ENCODE measurements at places on chromosomes 2 and 18.

DNA sequence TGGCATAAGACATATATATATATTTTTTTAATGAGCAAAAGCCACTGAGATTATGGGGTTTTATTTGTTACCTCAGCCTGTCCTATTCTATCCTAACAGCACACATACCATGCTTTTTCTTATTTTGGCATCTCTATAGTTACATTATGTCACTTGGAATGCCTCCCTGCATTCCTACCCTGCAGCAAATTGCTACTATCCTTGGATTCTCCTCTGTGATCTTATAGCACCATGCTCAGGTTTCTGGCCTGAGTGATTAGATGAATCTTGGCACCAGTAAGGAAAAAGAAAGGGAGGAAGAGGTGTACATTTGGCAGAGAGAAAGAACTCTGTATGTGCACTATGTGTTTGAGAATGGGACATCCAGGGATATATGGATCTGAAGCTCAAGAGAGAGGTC, 86.3 kb upstream of the PELI1 start:
- DNase-seq = no peak

- DNase-seq = no peak
Observed at GRCh38 chr2:227106845-227107759, 56.9 kb downstream of the COL4A4 start.

DNA sequence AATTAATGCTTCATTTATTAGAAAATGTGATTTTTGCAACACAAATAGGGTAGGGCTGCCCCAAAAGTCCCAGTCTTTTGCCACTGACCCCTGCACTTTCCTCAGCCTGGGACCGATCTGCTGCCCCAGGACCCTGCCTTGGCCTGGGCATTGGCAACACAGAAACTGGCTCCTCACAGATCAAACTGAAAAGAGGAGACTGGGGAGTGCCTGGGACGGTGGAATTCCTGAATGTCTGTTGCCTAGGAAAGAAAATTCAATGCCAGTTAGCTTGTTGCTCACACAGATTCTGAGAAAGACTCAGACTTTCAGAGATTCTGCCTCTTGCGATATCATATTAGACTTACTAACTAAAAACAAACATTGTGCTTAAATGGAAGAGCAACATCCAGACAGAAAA, 211.2 kb downstream of the VAPA start:
- DNase-seq = no peak

- no peak for DNase-seq
Observed at GRCh38 chr18:30566877-30567276, 475.7 kb downstream of the DSC3 start.

DNA sequence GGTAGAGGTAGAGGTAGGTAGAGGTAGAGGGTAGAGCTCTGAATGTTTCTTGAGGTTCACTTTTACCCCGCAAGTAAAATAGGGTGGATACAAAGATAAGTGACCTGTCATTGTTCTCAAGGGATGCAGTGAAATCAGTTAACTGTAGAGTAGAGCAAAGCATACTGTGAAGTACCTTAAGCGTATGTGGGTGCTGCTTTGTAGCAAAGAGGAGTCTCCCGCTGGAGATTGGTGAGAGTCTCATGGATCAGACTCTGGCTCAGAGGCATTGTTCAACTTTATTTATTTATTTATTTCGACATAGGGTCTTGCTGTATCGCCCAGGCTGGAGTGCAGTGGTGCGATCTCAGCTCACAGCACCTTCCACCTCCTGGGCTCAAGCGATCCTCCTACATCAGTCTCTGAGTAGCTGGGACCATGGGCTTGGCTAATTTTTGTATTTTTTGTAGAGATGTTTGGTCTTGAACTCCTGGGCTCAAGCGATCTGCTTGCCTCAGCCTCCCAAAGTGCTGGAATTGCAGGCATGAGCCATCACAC, 38.7 kb downstream of the MTA3 start:
- DNase-seq = no peak

GRCh38 chr2:236284208-236284607, 20.0 kb upstream of the ASB18 start:
- DNase-seq = no peak

GRCh38 chr2:239590276-239590675, 189.5 kb upstream of the HDAC4 start:
- no peak for DNase-seq

DNA sequence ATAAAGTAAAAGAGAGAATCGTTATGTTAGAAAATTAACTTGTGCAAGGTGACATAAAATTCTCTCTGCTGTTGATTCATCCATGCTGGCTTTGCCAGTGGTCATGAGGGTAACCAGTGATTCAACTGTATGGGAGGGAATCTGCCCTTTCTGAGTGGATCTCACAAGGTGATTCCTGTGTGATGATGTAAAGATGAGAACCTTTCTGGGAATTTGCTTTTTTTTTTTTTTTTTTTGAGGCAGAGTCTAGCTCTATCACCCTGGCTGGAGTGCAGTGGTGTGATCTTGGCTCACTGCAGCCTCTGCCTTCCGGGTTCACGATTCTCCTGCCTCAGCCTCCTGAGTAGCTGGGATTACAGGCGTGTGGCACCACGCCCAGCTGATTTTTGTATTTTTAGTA, 23.3 kb downstream of the RAB31 start:
- no peak for DNase-seq

- DNase-seq = no peak
Observed at GRCh38 chr2:240618776-240619175, 6.5 kb upstream of the GPR35 start.

- DNase-seq = no peak
Observed at GRCh38 chr2:217588266-217588665, 414.5 kb downstream of the TNS1 start.

GRCh38 chr2:170381678-170382077, 203.7 kb downstream of the MYO3B start:
- DNase-seq = no peak

GRCh38 chr2:82342356-82342755, 2037.8 kb upstream of the LRRTM1 start:
- no peak for DNase-seq

DNA sequence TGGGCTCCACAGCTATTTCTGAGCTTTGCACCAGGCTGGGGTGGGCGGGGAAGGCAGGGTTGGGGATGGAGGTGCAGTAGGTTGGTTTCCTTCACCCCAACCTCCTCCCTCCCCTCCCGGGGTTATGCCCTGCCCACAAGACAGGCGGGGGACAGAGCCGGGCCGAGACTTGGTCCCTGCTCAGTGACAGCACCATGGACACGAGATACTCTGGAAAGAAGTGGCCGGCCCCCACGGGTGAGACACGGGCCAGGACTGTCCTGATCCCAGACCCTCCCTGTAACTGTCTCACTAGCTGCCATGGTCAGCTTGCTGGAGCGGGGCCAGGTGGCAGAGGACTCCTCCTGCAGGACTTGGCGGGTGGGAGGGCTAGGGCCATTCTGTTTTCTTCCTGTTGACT, 59.7 kb downstream of the DYSF start:
- no peak for DNase-seq

GRCh38 chr2:174877751-174878150, 113.5 kb upstream of the CHRNA1 start:
- DNase-seq = no peak

GRCh38 chr2:205769495-205769850, 87.2 kb downstream of the NRP2 start:
- no peak for DNase-seq

GRCh38 chr2:71309-72035, 25.2 kb upstream of the FAM110C start:
- no peak for DNase-seq

DNA sequence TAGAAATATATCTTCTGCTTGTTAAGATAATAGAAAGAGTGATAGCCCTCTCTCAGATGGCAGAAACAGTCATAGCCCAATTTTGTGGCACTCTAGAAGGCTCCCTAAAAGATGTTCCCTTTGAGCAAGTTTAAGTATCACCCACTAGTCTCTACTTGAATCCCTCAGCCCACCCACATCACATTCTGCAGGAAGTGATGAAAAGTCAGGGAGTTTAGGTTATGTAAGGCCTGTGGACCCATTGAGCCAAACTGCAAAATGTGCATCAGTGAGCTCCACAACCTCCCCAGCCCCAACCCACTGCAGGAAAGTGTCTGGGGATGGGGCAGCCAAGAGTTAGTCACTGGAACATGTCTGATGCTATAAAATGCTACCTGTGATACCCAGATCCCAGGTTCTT, 25.6 kb downstream of the ANKRD44 start:
- DNase-seq = no peak

GRCh38 chr18:48646976-48647375, 108.1 kb downstream of the CTIF start:
- DNase-seq = no peak

- no peak for DNase-seq
Observed at GRCh38 chr2:74619651-74620297, 28.4 kb downstream of the M1AP start.

DNA sequence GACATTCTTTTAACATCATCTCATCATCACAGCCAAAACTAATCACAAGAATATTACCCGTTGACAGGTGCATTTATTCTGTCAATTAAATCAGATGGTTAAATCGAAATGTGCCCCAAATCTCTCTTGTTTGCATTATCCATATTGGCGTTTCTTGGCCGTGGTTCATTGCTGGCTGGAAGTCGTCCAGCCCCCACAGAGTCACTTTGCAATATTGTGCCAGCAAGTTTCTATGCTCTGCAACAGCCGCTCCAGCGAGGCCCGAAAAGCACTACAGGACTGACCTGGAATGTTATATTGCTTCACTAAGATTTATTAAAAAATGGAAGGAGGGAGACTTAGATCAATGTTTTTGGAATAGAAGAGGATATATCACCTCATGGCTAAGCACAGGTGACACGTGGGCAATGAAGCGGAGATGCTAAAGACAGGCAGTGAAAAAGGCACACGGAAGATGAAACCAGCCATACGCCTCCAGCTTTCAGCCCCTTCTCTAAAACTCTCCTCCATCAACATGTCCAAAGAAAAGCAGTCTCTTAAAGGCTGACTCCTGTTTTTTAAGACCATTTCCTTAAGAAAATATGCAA, 176.8 kb upstream of the VRK2 start:
- DNase-seq = no peak

DNA sequence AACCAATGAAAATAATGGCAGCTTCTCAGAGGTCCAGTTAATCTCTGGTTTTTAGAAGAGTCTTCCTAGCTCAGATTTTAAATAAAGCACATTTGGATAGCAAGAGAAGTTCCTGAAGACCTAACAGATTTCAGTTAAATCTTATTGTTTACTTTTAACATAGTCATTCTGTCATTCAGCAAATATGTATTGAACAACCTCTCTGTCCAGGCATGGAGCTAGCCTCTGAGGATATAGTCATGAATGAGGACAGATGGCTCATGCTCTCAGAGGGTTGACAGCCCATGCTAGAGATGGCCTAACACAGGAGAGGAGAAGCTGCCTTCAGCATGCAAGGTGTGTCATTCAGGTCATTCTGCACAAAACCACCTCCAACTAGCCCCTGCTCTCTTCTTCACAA, 6.2 kb downstream of the CCBE1 start:
- DNase-seq = no peak

DNA sequence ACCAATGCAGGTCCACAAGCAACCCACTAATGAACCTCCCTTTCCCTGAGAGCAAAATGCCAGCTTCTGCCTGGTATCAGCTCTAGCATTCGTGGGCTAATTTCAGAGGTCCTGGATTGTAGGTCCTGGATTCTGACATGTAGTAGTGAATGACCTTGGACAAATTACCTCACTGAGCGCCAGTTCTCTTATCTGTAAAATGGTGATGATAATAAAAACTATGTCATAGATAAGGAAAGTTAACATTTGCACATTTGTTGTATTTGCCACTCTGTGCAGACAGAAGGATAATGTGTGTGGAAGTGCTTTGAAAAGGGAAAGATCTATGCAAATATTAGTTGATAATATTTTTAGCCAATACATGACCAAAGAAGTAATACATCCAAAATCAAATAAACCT, 4.1 kb upstream of the TET3 start:
- no peak for DNase-seq

GRCh38 chr18:72180689-72181088, 363.5 kb downstream of the CBLN2 start:
- no peak for DNase-seq

GRCh38 chr2:18156002-18156401, 277.5 kb downstream of the KCNS3 start:
- DNase-seq = no peak

DNA sequence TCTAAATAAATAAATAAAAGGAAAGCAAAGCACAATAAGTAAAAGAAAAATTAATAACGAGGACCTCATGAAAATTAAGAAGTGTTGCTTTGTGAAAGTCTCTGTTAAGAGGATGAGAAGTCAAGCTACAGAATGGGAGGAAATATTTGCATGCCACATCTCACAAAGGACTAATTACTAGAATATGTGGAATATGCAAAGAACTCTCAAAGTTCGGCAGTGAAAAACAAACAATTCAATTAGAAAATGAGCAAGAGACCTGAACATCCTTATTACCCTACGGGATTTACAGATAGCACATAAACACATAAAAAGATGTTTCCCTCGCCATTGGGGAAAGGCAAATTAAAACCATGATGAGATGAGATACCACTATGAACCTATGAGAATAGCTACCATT, 23.3 kb downstream of the CYP26B1 start:
- DNase-seq = no peak

GRCh38 chr2:96539215-96539920, 2.8 kb downstream of the ARID5A start:
- no peak for DNase-seq

GRCh38 chr18:55833543-55833942, 245.6 kb upstream of the TCF4 start:
- no peak for DNase-seq

GRCh38 chr18:22093731-22094357, 75.5 kb upstream of the GATA6 start:
- no peak for DNase-seq

- DNase-seq = no peak
Observed at GRCh38 chr2:26086779-26087178, 52.9 kb downstream of the RAB10 start.

- DNase-seq = no peak
Observed at GRCh38 chr2:157692768-157693167, 64.1 kb upstream of the ACVR1C start.

GRCh38 chr2:241350530-241350877, 5.6 kb upstream of the FARP2 start:
- no peak for DNase-seq

DNA sequence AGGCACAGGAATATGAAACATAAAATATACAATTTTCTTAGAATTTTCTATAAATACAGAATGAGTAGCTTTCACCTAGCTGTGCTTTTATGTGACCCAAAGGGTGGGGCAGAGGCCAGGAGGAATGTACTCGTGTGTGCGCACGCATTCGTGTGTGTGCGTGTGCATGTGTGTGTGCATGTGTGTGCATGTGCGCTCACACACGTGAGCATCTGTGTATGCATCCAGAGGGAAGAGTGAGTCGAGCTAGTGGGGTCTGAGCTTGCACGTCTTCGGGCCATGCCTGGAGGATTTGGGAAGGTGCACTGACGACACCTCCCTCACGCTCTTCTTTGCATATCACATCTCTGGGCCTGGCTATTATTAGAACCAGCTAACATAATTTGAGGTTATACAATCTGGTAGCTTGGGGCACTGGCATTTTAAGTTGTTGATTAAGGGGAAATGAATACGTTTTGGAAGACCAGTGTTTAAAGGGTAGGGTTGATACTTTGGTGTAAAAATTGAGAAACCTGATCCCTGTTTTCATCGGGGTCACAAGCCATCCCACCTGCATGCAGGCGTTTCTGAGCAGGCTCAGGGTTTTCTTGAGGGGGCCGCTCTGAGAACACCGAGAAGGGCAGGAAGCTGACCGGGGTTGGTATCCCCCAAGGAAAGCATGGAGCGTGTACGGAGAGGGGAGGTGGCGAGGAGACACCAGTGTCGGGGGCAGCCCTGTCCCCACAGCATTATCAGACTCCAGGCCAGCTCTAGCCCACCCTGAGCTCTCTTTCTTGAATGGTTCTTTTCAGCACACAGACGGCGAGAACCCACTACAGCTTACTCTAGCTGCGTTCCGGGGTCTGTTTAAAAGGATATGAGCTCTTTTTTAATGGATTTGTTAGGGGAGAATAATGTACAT, 85.3 kb downstream of the LRRFIP1 start:
- no peak for DNase-seq

Measured in stimulated activated naive CD4-positive, alpha-beta T cell (primary cell).